ENCODE measurements at places on chromosomes 1 and 21. TPM values are rescaled to one million over a fixed set of nuclear protein-coding genes. Genes with fewer than 3 reads are reported as not detected.

GRCh38 chr1:204950353-204951001 lies 79.8 kb downstream of the NFASC start:
- no peak overlapping the region for H3K4me3 ChIP-seq
- H3K27ac ChIP-seq: no peak overlapping the region
- no peak for DNase-seq
- H3K4me1 ChIP-seq: no peaks in the 10 kb centered on the region

GRCh38 chr21:31233711-31234110 lies 110.3 kb downstream of the TIAM1 start:
- H3K4me3 ChIP-seq: no peak overlapping the region
- no peaks in the 10 kb centered on the region for H3K27me3 ChIP-seq
- no peak overlapping the region for H3K27ac ChIP-seq
- peaks cover 24% of the 10 kb centered on the region for H3K4me1 ChIP-seq
- no peak for DNase-seq

DNA sequence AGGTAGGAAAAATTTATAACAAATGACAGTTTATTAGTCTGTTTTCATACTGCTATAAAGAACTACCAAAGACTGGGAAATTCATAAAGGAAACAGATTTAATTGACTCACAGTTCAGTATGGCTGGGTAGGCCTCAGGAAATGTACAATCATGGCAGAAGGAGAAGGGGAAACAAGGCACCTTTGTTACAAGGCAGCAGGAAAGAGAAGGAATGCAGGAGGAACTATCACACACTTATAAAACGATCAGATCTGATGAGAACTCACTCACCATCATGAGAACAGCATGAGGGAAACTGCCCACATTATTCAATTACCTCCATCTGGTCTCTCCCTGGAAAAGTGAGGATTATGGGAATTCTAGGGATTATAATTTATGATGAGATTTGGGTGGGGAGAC lies 61.3 kb downstream of the ASB17 start:
- no peak overlapping the region for H3K27ac ChIP-seq
- H3K4me3 ChIP-seq: no peak overlapping the region
- no peak for DNase-seq
- no peaks in the 10 kb centered on the region for H3K27me3 ChIP-seq

DNA sequence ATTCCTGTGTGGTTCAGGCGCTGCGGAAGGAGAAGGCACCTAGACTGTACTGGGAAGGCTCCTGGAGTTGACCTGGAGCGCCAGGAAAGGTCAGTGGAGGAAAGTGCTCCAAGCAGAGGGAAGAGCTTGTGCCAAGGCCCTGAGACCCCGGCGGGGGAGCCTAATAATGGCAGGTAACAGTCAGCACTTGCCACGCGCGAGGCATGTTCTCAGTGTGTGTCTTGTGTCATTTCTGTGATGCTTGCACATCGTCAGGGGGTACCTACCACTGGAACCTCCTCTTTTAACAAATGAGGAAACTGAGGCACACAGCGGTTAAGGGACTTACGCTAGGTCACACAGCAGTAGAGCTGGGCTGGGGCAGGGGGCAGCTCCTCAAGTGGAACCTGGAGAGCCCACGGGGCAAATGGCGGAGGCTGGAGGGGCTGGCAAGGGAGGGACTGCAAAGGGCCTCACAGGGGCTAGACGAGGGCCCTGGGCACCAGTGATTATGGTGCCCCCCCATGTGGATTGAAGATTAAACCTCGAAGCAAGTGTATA lies 976 bp upstream of the BMP8B start:
- H3K4me3 ChIP-seq: peak overlapping the region; percentile 72
- H3K4me1 ChIP-seq: no peaks in the 10 kb centered on the region
- DNase-seq: no peak

DNA sequence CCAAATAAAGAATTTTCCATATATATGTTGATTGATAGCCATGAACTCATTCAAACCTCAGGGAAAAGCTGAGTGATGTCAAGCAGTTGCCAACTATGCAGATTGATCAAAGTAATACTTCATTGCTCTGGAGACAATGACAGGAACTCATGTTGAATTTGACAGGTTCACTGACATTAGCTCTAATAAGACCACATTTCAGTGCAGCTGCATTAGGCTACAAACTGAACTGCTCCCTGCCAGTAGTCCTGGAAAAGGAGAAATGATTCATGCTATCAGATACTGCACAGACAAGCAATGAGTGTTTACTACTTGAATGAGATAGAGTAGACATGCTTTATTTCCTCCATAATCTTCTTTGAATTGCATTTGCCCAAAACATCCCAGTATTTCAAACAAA lies 948.4 kb downstream of the MRPL39 start:
- no peak overlapping the region for H3K27ac ChIP-seq
- no peaks in the 10 kb centered on the region for H3K27me3 ChIP-seq
- H3K4me1 ChIP-seq: no peaks in the 10 kb centered on the region
- no peaks in the 10 kb centered on the region for H3K36me3 ChIP-seq
- no peak for DNase-seq
- no peak overlapping the region for H3K4me3 ChIP-seq

GRCh38 chr1:10302416-10302815 lies 92.0 kb downstream of the KIF1B start:
- no peaks in the 10 kb centered on the region for H3K4me1 ChIP-seq
- H3K27me3 ChIP-seq: no peaks in the 10 kb centered on the region
- no peak for DNase-seq
- H3K27ac ChIP-seq: no peak overlapping the region
- no peak overlapping the region for H3K4me3 ChIP-seq
- peaks cover 14% of the 10 kb centered on the region for H3K36me3 ChIP-seq

DNA sequence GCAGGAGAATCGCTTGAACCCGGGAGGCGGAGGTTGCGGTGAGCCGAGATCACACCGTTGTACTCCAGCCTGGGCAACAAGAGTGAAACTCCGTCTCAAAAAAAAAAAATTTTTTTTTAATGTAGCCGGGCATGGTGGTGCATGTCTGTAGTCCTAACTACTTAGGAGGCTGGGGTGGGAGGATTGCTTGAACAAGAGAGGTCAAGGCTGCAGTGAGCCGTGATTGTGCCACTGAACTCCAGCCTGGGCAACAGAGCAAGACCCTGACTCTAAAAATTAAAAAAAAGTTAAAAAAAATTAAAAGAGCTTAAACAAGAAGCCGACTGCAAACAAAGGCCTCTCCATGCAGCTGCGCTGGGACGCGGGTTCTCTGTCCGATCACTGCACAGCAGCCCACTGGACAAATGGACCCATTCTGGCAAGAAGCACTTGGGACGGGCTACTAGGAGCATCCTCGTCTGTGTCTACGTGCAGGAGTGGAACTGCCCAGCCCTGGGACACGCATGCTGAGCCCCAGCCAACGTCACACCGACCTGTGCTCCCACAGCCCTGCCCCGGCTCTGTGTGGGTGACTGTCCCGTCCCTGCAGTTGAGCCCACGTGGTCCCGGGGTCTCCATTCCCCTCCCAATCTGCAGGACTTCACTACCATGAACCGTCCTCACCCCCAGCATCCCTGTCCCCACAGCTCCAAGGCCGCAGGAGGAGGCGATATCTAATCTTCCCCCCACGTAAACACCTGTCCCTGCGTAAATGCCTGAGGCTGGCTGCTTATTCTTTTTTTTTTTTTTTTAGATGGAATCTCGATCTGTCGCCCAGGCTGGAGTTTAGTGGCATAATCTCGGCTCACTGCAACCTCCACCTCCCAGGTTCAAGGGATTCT lies 12.3 kb downstream of the SLC35E2B start:
- no peaks in the 10 kb centered on the region for H3K27me3 ChIP-seq
- DNase-seq: no peak
- H3K4me3 ChIP-seq: no peak overlapping the region
- no peak overlapping the region for H3K27ac ChIP-seq

GRCh38 chr1:76881762-76882161 lies 14.5 kb downstream of the ST6GALNAC5 start:
- H3K27ac ChIP-seq: no peak overlapping the region
- DNase-seq: no peak
- H3K36me3 ChIP-seq: no peaks in the 10 kb centered on the region
- no peaks in the 10 kb centered on the region for H3K4me1 ChIP-seq
- no peak overlapping the region for H3K4me3 ChIP-seq

DNA sequence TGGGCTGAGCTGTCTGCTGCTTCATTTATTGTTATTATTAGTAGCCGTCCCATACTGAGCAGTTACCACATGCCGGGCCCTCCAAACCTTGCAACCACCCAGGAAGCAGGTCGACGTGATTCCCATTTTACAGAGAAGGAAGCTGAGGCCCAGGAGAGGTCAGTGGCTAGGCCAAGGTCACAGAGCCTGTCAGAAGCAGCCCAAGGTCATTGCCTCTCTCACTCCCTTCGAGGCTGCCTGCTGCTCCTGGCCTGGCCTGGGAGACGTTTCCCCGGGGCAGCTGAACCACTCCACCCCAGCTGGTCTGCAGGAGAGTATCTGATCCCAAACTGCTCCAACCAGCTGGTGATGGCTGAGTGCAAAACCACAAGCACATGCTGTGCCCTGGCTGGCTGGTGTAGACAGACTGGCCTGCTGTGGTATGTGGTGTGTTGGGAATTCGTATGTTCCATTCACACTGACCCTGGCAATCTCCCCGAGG lies 6.5 kb downstream of the PADI4 start:
- H3K36me3 ChIP-seq: no peaks in the 10 kb centered on the region
- peaks cover 11% of the 10 kb centered on the region for H3K27me3 ChIP-seq
- DNase-seq: no peak
- H3K4me3 ChIP-seq: no peak overlapping the region
- H3K4me1 ChIP-seq: no peaks in the 10 kb centered on the region

- no peak for DNase-seq
- no peak overlapping the region for H3K27ac ChIP-seq
- no peaks in the 10 kb centered on the region for H3K36me3 ChIP-seq
- peaks cover 18% of the 10 kb centered on the region for H3K27me3 ChIP-seq
Measured at GRCh38 chr1:41430582-41430981, 53.9 kb downstream of the EDN2 start.

DNA sequence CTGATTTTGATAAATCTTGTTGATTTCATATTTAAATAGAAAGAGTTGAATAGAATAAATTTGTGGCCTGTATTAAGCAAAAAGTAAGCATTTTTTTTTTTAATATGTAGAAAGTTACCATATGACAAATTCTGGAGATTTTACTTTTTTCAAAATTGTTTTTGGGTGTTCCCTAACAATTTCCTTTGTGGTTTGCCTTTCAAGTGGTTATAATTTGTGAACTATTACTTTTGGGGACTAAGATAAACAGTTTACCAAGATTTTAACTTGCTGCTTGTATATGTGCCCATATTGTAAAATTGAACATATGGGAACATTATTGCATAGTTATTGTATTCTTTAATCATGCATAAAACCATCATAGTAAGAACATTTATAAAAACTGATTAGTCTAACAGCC lies 34.6 kb downstream of the SLC30A7 start:
- DNase-seq: no peak
- no peaks in the 10 kb centered on the region for H3K27me3 ChIP-seq
- peaks cover 52% of the 10 kb centered on the region for H3K36me3 ChIP-seq
- peak overlapping the region; percentile 31 for H3K27ac ChIP-seq
- no peak overlapping the region for H3K4me3 ChIP-seq

GRCh38 chr1:107820801-107821200 lies 144.2 kb downstream of the VAV3 start:
- no peak for DNase-seq
- peaks cover 29% of the 10 kb centered on the region for H3K36me3 ChIP-seq
- peaks cover 50% of the 10 kb centered on the region for H3K4me1 ChIP-seq
- H3K27ac ChIP-seq: peak overlapping the region; percentile 91

GRCh38 chr1:83794384-83794783 lies 204.5 kb downstream of the TTLL7 start:
- no peak overlapping the region for H3K4me3 ChIP-seq
- H3K4me1 ChIP-seq: no peaks in the 10 kb centered on the region
- no peak for DNase-seq
- H3K36me3 ChIP-seq: no peaks in the 10 kb centered on the region
- H3K27ac ChIP-seq: no peak overlapping the region
- no peaks in the 10 kb centered on the region for H3K27me3 ChIP-seq

DNA sequence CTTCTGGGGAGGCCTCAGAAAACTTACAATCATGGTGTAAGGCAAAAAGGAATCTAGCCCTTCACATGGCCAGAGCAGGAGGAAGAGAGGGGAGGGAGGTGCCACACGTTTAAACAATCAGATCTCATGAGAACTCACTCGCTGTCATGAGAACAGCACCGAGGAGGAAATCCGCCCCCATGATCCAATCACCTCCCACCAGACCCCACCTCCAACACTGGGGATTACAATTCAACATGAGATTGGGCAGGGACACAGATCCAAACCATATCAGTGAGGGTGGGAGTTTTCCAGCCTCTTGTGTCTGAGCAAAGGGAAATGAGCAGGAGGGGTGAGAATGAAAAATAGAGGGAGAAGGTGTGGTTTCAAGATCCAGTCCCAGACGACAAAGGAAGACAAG lies 482.1 kb upstream of the VAMP3 start:
- H3K4me3 ChIP-seq: no peak overlapping the region
- no peaks in the 10 kb centered on the region for H3K4me1 ChIP-seq
- no peaks in the 10 kb centered on the region for H3K27me3 ChIP-seq
- H3K36me3 ChIP-seq: no peaks in the 10 kb centered on the region
- DNase-seq: no peak

The OR2T33 gene
- total RNA-seq: not detected

The PPT1 gene
- total RNA-seq: 69.1 TPM

The CDC7 gene
- total RNA-seq: 30.3 TPM

The SLAMF8 gene
- total RNA-seq: 0.54 TPM

The NHLH1 gene
- 0.22 TPM for total RNA-seq

The IFI6 gene
- 32.1 TPM for total RNA-seq

The OR2G6 gene
- total RNA-seq: not detected

The INSRR gene
- total RNA-seq: 0.54 TPM

The PSMB4 gene
- total RNA-seq: 350 TPM

The C1orf216 gene
- total RNA-seq: 10.4 TPM

The DIRAS3 gene
- 0.20 TPM for total RNA-seq

Data from activated CD8-positive, alpha-beta T cell treated with anti-CD3 and anti-CD28 coated beads for 36 hours (primary cell).